Activated CD4-positive, CD25-positive, alpha-beta regulatory T cell treated with anti-CD3 and anti-CD28 coated beads, Interleukin-2, amount 50 U/mL, for 16 hours (primary cell): ENCODE measurements at places on chromosomes 4 and X.

DNA sequence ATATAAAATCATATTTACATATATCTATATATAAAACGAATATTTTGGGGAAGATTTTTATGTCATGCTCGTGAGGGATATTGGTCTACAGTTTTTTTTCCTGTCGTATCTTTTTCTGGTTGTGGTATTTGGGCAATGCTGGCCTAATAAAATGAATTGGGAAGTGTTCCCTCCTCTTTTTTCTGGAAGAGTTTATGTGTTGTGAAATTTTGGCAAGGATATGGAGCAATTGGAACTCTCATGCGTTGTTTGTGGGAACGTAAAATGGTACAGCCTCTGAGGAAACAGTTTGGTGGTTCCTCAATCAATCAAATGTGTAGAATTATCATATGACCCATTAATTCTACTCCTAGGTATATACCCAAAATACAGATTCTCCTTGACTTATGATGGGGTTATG is 69.8 kb downstream of the ZNF182 start:
- DNase-seq, result no peak

GRCh38 chr4:169900241-169900845 is 125.9 kb downstream of the MFAP3L start:
- DNase-seq, result no peak

DNA sequence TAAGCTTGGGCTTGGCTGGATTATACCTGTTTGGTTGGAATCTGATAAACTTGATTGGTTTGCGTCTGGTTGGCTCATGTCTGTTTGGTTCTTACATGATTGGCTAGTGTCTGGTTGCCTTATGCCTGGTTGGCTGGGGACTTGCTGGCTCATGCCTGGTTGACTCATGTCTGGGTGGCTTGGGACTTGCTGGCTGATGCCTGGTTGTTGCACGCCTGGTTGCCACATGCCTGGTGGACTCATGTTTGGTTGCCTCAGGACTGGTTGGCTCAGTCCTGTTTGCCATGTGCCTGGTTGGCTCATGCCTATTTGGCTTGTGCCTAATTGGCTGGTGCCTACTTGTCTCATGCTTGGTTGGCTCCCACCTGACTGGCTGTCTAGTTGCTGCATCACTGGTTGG is 104.5 kb downstream of the APOOL start:
- no peak for DNase-seq

- no peak for DNase-seq
Measured at GRCh38 chr4:152509595-152510225, 26.2 kb downstream of the FBXW7 start.

DNA sequence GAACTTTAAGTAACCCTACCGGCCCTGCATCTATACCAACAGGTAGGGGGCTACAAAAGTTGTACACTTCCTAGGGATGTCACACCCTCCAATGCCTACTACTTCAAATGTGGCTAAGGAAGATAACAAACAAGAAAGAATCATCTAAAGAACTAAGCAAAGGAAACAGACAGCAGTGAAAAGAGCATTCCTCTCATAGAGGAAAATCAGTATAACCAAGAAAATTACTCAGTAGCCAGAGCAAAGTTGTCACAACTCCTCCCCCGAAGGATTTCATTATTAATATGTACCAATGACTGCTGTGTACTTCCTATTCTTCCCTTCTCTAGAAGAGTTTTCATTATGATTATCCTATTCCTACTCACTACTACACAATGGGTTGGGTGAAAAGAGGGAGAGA is 12.6 kb downstream of the ANKRD17 start:
- no peak for DNase-seq

- DNase-seq, result no peak
Measured at GRCh38 chrX:20143111-20143510, 1.5 kb upstream of the EIF1AX start.

DNA sequence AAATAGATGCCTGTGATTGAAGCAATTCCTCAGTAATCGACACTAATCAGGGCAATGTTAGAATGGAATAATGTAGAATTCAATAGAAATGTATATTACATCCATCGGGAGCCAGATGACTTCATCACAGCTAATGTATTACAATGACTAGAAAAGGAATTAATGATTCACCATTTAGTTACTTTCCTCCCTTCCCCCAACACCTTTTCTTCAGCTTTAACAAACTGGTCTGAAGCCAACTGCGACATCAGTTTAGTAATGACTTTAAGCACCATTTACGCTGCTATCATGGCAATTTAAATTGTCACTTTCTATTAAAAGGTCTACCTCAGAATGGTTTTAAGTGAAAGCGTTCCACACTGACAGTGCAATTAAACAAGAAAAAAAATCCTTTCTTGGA is 45.1 kb downstream of the SUPT20HL2 start:
- DNase-seq, result no peak

DNA sequence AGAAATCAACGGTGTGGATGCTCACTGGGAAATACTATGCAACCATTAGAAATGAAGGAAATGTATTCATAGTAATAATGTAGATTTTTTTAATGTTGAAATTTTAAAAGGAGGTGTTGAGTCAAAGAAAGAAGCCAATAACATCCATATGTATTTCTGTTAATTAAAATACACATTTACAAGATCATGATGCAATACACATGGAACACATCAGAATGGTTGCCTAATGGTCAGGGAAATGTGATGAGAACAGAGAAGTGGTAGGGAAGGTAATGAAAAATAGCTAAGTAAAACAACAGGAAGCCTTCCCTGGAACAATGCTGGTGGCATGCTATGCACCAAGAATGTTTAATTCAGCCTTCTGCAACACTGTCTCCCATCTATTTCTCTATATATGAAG is 18.2 kb downstream of the AREG start:
- DNase-seq, result no peak

- no peak for DNase-seq
Measured at GRCh38 chr4:148164557-148164956, 277.7 kb downstream of the NR3C2 start.

DNA sequence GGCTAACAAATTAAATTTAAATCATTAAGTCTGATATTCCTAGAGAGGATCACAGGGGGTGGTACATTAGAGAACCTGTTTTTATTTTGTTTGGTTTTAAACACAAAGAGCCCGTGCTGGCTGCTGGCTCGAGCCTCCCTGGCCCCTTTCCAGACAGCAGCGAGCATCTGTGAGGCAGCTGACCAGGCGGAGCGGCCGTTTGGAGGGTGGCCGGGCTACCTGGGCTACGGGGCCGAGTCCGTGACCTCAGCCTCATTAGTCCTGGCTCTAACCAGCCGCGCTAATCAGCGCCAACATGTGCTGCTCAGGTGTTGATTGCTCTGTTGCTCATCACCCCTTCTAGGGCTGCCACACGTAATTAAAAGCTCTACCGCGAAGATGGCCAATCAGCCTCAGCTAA is 35.3 kb downstream of the DCTD start:
- no peak for DNase-seq

DNA sequence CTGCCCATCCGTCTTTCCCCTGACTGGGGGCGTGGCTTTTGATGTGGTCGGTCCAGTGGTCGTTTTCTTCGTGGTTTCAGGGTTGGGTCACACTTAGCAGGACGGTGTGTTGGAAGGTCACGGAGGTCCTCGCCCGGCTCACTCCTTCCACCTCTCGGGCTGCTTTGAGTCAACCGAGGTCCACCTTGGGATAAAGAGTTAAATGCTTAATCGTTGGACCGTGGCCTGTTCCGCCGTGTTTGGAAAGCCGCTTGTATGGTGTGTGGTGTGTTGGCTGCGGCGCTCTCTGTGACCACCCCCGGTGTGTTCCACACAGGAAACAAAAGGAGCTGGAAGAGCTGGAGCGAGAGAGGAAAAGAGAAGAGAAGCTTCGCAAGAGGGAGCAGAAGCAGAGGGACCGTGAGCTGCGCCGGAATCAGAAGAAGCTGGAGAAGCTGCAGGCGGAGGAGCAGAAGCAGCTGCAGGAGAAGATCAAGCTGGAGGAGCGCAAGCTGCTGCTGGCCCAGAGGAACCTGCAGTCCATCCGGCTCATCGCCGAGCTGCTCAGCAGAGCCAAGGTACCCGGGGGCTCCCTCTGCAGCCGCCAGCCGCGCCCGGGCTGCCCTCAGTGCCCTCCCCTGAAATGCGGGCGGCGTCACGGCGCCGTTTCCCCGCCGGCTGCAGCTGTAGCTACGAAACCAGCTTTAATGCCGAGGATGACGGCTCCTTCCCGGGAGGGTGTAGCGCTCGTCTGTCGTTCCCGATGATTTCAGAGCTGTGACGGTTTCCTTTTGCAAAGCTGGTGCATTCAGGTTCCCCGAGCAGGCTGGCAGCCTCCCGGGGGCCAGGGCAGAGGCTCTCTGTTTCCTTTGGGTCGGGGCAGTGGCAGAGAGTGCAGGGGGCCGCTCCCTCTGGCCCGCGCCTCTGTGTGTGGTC is 7.7 kb downstream of the AKAP17A start:
- DNase-seq, result no peak

- no peak for DNase-seq
Measured at GRCh38 chrX:104117759-104118158, 5.4 kb downstream of the ZCCHC18 start.

DNA sequence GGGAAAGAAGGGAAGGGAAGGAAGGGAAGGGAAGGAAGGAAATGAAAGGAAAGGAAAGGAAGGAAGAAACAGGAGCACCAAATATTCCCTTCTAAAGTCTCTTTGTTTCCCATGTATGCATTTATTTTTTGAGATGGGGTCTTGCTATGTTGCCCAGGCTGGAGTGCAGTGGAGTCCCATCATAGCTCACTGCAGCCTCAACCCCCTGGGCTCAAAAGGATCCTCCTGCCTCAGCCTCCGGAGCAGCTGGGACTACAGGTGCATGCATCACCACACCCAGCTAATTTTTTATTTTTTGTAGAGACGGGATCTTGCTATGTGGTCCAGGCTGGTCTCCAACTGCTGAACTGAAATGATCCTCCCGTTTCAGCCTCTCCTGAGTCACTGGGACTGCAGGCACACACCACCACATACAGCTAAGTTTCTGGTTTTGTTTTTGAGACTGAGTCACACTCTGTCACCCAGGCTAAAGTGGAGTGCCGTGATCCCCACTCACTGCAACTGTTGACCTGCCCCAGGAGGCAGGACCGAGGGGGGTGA is 102.8 kb downstream of the CRLF2 start:
- DNase-seq, result no peak

DNA sequence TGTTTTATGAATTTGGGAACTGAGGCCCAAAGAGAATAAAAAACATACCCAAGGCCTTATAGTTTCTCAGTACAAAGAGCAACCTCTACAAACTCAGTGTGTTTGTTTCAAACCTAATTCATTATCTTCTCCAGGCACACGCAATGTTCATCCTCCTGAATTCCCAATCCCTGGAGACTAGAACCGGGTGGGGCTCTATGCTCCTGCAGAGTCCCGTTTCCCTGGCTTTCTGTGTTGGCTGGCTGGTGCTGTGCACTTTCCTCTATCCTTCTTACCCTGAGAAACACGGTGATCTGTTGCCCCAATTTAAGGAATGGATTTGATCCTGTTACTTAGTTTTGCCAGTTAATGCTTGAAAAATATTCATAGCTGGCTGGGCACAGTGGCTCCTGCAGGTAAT is 63.9 kb downstream of the FGFBP1 start:
- DNase-seq, result no peak
